ENCODE measurements at places on chromosomes 3 and 15. TPM values are rescaled to one million over a fixed set of nuclear protein-coding genes. Genes with fewer than 3 reads are reported as not detected.

SENP8 gene
- total RNA-seq: 1.3 TPM

GRCh38 chr3:47024932-47025331 lies 45.5 kb downstream of the NBEAL2 start:
- DNase-seq: no peak

- DNase-seq: no peak
Observed at GRCh38 chr15:93321881-93322282, 232.9 kb upstream of the RGMA start.

ARGFX gene
- not detected for total RNA-seq

DNA sequence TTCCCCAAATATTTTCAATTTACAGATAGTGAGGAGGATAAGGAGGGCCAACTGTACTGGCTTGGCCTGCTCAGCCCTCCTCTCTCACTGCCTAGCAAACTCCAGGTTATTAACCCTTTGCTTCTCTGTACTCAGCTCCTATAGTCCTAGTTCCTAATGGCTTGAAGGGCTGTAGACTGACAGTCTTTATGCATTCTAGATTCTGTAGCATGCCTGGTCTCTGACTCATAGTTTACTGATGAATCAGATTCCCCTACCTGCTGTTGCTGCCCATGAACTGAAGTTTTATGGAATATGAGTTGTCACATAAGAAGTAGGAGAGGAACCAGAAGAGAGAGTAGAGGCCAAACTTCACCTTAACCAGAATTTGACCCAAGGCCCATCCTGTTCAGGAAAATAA lies 27.1 kb upstream of the MAP3K13 start:
- DNase-seq: no peak

- no peak for DNase-seq
Observed at GRCh38 chr15:64532521-64533315, 72.3 kb downstream of the ZNF609 start.

PRR20G gene
- not detected for total RNA-seq
